ENCODE measurements at places on chromosomes 4 and X. TPM values are rescaled to one million over a fixed set of nuclear protein-coding genes. Genes with fewer than 3 reads are reported as not detected.

FAM47A gene
- not detected for polyA plus RNA-seq

PCDH19 gene
- 1.4 TPM for polyA plus RNA-seq

RPA4 gene
- polyA plus RNA-seq = 0.21 TPM

EDA gene
- 4.3 TPM for polyA plus RNA-seq

GLRA2 gene
- 0.18 TPM for polyA plus RNA-seq

DDIT4L gene
- 1.1 TPM for polyA plus RNA-seq

TEX13D gene
- not detected for polyA plus RNA-seq

LRP2BP gene
- 5.2 TPM for polyA plus RNA-seq

ADH6 gene
- polyA plus RNA-seq = 17.4 TPM

FGF13 gene
- polyA plus RNA-seq = 12.4 TPM

DNA sequence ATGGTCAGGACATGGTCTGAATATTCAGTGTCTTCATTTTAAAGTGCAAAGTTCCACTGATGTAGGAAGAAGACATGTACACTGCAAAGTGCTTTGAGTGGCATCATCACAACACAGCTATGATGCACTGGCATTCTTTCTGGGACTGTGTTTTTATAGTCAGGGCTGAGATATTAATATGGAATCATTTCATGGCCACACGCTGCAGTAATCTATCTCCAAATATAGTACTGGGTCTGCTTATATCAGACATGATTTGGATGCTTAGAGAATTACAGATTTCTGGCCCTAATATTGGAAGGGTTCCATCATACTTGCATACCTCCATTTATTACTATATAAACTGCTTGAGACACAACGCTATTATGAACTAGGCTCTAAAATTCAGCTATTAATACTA is 1170.9 kb downstream of the NLGN4X start:
- DNase-seq = no peak

DNA sequence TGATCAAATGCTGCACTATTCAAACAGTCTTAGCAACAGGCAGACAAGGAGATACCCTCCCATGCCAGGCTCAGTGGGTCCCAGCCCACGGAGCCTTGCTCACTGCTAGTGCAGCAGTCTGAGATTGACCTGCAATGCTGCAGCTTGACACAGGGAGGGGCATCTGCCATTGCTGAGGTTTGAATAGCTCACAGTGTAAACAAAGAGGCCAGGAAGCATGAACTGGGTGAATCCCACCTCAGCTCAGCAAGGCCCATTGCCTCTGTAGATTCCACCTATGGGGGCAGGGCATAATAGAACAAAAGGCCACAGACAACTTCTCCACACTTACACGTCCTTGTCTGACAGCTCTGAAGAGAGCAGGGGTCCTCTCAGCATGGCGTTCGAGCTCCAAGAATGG is 26.6 kb upstream of the ZXDB start:
- DNase-seq = no peak

- DNase-seq = no peak
Measured at GRCh38 chrX:19680580-19680979, 165.3 kb upstream of the MAP3K15 start.

DNA sequence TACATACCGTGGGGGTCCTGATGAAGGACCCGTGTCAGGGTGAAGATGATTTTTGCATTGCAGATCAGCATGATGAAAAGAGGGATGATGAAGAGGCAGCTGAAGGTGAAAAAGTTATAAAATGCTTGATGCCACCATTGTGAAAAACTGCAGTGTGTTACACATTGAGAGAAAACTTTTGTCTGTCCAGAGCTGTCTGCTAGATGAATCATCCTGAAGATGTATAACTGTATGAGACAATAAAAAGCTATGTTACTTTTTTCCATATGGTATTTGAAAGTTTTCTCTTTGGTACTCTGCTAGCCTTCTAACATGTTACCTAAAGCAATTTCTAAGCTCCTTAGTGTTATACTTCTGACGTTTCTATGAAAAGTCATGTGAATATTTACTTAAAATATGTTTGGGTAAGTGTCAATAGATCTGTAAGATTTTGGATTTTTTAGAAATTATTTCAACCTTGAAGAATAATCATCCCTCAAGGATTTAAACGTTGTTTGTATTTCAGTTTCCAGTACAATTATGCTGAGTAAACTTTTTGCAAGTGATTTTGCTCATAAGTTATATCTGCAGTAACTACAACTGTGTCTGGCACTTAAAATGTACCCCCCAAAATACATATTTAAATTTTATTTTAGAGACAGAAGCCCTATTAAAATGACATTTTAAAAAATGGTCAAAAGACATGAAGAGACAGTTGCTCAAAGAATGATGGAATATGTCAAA is 9.5 kb downstream of the GNRHR start:
- no peak for DNase-seq

GRCh38 chr4:14299166-14299565 is 671.6 kb upstream of the BOD1L1 start:
- no peak for DNase-seq

GRCh38 chr4:102358128-102358527 is 12.8 kb upstream of the SLC39A8 start:
- DNase-seq = no peak

DNA sequence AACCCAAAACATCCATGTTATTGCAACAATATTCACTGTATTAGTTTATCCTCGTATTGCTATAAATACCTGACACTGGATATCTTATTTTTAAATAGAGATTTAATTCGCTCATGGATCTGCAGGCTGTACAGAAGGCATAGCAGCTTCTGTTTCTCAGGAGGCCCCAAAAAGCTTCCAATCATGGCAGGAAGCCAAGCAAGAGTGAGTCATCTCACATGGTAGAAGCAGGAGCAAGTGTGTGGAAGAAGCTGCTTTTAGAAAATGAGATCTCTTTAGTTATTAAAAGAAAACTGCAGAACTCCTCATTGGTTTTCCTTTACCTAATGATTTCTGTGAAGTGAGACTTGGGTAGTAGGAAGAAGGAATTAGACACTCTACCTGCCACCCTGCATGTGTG is 16.4 kb downstream of the ZNF732 start:
- no peak for DNase-seq

DNA sequence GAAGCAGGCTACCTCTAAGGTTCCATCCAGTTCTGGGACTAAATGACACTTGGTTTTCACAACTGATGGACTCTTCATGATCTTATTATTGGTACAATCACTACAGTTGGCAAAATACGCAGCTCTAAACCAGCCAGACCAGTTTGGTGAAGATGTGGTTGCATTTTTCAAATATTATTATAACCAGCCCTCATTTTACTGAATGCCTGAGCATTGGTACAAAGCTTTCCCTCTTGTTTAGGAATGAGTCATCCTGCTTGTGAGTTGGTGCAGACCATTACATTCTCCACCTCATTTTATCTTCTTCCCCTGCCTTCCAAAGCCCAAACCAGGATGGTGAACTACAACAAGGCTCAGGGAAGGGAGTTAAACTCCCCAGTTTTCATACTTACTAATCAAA is 223.1 kb downstream of the KDR start:
- DNase-seq = no peak

GRCh38 chr4:121339307-121339706 is 41.5 kb downstream of the QRFPR start:
- no peak for DNase-seq

DNA sequence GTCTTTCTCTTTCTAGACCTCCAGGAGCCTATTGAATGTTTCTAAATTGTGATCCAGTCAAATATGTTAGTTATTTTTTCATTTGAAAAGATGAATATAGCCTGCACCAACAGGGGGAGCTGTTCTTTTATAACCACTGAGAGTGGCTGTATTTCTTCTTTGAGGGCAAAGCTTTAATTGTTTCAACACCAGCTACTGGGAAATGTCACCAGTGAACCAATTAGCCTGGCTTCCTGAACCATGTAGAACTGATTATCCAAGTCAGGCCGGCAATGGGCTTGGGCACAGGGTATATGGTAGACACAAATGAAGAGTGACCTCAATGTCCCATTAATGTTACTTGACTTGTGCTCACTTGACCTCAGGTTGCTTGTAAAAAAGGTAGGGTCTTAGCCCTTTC is 4.8 kb upstream of the DAPP1 start:
- no peak for DNase-seq

DNA sequence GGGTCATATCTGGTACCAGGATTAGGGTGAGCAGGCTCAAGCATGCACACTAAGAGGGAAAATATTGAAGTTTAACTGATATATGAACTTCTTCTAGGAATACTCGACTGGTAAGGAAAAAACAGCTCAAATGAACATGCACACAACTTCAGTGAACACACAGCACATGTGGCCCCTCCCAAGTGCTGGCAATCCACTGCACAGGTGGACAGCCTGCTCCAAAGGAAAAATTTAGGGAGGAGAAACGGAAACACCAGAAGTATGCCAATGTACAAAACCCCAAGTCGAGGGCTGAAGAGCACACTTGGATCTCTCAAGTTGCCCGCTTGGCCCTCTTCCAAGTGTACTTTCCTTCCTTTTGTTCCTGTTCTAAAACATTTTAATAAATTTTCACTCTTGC is 205.0 kb upstream of the FAM47C start:
- DNase-seq = no peak

- DNase-seq = no peak
Measured at GRCh38 chrX:53287493-53288138, 6.2 kb upstream of the IQSEC2 start.

DNA sequence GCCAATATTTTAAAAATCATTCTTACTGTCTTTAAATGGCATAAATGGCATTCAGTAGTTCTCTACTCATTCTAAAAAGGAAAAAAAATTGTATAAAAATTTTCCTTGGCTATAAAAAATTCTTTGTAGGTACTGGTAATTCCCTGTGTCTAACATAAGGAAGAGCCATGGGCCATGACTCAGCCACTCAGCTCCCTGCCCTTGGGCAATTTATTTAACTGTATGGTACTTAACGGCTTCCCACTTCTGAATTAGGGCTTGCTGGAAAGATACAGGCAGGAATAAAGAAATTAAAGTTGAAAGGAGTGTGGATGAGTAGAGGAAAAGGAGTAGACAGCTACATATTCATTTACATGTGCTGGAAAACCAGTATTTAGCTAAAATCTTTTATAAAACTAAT is 30.6 kb downstream of the ABHD18 start:
- no peak for DNase-seq

DNA sequence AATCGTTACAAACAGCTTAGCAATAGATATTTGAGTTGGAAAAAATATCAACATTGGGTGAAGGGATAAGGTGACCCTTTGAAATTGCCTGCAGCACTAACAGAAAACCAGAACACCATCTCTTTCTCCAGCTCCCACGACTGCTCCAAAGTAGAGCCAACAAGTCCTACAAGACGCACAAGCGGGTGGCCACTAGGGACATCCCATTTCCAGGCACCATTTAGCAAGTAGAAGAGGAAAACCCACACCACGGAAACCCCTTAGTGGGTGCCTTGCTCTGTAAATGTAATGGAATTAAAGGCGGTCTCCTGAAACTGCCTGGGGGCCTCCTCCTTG is 1.9 kb downstream of the ARHGAP6 start:
- DNase-seq = no peak

- peak; percentile 95 for DNase-seq
Measured at GRCh38 chr4:2934813-2935761, 28.1 kb downstream of the NOP14 start.

DNA sequence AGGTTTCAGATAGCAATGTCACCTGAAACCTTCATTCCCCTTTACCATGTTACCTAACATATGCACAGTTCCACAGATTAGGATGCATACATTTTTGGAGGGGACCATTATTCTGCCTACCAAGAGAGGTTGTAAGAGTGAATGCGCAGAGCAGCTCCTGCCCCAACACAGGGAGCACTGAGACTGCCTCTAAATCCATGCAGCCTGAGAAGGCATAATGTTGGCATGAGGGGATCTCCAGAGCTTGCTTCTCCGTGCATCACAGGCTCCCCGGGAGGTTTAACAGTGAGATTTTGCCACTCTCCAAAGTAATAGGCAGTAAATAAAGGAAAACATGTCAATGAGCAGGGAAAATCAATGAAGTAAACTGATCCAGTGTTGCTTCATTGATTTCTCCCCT is 410.8 kb downstream of the PCDH7 start:
- no peak for DNase-seq

DNA sequence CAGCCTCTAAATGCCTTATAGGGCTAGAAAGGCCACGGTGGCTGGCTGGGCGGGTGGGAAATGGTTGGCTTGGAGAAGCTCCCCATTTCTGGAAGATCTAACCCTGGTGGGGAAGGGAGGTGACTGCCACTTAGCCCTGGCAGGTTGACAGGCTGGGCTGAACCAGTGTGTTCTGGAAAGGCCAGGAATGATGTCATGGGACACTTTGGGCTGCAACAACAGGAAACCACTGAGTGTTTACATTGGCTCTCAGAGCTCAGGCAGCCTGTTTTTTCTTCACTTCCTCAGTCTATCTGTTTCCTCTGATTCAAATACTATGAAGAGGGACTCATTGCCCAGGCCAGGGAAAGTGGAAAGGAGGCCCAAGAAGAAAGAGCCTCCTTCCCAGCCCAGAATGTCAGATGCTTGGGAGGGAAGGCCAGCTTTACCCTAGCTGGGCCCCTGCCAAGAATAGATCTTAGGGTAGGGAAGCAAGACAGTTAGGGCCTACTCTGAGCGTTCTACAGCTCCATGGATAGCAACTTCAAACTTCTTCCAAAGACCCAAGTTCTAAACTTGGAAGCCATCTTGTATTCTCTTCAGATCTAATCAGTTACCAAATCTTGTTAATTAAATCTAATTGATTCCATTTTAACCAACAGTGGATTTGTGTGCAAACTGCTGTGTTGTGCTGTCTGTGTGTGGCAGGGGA is 65.8 kb upstream of the MSN start:
- peak; percentile 82 for DNase-seq

DNA sequence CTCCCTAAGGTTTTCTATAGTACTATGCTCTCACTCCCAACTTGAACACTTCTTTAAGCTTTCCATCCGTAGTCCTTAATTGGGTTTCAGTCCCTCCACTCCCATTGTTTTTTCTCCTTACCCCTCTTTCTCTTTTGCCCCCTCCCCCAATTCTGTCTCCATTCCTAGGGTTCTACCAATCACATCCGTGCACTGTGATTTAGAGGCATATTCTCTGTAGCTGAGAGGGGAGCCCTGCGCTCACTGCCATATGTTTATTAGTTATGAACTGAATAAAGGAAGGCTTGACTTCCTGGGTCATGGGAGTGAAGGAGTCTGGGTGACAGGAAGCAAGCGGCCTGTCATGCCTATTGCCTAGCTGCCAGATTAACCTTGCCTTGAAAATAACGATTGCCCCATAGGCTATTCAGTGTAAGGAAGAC is 471 bp downstream of the MCTS1 start:
- no peak for DNase-seq

DNA sequence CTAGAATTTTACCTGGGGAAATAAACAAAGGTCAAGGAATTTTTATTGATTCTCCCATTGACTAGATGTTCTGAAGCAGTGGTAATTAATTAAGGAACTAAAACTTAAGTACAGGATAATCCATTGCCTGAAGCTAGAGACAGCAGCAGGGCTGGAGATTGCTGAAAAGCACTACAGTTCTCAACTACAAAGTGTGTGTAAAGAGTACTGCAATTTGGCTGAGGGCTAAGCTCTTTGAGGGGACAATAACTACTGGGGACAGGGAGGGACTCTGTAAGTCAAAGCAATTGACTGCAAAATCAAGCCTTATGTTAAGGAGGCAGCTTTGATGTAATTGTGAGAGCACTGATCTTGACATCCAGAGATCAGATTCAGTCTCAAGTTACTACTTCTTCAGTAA is 260.4 kb downstream of the GALNTL6 start:
- DNase-seq = no peak
